ENCODE measurements at places on chromosomes 16 and 17. TPM values are rescaled to one million over a fixed set of nuclear protein-coding genes. Genes with fewer than 3 reads are reported as not detected.

CCDC154 gene
- total RNA-seq: 0.13 TPM

KRTAP16-1 gene
- total RNA-seq: not detected

PIMREG gene
- 24.3 TPM for total RNA-seq

DRC3 gene
- total RNA-seq: 1.1 TPM

MYO1D gene
- total RNA-seq: 49.0 TPM

GSG1L gene
- total RNA-seq: not detected

CRYBA1 gene
- total RNA-seq: not detected

TMEM88 gene
- 5.8 TPM for total RNA-seq

GRCh38 chr16:2867661-2867986, 9.7 kb upstream of the PRSS22 start:
- DNase-seq: no peak

DNA sequence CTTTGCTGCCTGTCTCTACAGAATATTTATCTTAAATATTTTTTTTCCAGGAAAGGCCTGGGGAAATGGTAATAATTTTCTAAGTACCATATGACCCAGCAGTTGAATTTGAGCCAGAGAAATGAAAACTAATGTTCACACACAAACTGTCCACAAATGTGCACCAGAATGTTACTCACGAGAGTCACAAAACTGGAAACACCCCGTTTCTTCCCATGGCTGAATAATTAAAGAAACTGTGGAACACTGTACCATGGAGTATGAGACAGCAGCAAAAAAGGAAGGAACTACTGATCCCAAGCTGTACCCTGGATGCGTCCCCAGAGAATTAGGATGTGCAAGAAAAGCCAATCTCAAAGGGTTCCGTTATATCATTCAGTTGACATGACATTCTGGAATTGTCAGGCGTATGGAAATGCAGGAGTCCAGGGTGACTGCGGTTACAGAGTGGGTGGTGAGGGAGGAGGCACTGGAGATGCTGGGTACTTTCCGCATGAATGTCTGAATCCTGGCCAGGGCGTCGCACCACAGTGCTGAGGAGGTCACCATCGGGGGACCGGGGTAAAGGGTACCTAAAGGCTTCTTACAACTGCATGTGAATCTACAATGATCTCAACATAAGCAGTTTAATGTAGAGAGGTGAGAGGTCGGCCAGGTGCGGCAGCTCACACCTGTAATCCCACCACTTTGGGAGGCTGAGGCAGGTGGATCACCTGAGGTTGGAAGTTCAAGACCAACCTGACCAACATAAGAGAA, 34.5 kb downstream of the USP22 start:
- no peak for DNase-seq

- no peak for DNase-seq
Measured at GRCh38 chr16:74045513-74045912, 251.1 kb upstream of the PSMD7 start.

DNA sequence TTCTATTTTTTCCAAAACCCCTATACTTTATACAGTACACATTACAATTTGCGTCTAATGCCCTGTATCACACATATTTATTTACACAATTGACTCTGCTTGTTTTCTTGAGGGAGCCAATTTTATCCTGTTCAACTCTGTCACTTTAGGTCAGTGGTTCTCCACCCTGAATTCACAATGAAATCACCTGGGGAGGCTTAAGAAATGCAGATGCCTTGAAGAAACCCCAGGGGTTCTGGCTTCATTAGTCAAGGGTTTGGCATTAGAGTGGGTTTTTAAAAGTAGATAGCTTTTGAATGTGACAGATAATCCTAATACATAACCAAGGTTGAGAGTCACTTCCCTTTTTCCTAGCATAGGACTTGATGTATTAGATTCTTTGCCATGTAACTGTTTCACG, 398.6 kb upstream of the ERCC4 start:
- no peak for DNase-seq

DNA sequence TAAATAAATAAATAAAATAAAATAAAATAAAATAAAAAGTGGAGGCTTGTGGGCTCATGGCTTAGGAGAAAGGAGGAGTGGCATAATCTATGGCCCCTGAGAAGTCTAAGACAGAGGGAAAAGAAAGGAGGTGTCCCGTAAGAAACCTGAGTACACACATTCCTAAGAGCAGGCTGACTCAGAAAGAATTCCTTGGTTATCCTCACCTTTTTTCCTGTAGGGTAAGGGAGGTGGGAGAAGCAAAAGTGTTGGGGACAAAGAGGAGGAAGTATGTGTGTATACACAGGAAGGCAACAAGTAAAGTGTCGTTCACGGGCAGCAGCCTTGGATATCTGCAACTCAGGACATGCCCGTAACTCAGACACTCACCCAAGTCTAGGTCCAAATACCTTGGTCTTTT, 29.3 kb downstream of the MARF1 start:
- DNase-seq: no peak

DNA sequence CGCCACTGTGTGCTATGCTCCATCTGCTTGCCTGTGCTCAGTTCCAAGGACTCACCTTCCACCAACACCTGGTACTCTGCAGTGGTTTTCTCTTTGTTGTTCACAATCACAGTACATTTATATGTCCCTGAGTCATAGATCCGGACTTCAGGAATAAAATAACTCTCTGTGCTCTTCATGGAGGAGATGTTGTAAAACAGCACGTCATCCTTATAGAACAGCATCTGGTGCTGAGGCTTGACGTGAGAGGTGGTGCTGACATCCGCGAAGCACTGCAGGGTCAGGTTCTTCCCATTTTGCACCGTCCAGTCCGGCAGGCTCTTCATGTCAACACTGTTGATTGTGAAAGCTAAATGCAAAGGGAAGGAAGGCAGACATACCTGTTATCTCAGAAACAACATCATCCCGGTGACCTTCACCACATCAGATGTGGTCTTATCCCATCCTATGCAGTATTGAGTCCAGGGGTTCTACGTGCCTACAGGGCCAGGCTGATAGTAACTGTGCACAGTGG, 12.8 kb downstream of the PECAM1 start:
- no peak for DNase-seq

DNA sequence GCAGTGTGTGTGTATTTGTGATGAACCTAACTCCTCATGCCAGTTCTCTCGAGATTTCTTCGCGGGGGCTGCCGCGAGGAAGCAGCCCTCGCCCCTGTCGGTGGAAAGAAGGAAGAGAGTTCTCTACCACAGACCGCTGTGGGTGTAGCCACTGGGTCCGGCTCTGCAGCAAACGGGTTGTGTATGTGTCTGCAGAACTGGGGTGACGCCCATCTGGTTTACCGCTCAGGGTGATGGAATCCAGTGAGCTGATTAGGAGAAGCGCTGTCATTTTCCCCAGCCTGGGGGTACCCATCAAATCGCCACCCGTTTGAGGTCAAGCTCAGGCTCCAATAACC, 7.7 kb downstream of the CORO6 start:
- DNase-seq: no peak

DNA sequence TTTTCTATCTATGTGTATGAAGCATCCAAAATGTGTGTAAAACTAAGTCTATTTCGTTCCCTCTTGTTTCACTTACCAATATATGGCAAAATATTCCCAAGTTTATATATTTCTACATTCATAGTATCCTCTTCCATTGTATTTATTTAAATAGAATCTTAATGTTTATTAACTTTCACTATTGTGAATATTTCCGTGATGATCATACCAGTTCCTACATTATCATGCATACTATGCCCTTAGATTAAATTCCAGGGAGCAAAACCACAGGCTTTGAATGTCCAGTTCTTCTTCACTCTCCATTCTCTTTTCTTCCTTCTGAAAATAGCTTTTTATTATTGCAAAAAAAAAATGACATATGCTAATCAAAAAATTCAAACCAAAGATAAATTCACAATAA, 4.0 kb downstream of the MAP2K6 start:
- no peak for DNase-seq

DNA sequence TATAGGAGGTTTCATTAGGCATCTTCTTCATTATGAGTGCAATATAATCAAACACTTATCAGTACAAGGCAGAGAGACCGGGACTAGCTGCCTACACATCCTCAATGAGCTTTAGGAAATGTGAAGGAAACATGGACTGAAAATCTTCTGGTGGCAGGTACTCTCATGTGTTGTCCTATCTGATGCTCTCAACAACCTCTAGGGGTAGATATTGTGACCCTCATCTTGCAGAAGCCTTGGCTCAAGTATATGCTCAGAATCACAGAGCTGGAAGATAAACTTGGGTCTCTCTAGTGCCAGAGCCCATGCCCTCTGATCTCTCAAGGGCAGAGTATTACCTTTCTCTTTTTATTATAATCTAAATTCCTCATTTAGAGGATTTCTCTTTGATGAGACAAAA, 181.6 kb upstream of the C17orf78 start:
- DNase-seq: no peak

DNA sequence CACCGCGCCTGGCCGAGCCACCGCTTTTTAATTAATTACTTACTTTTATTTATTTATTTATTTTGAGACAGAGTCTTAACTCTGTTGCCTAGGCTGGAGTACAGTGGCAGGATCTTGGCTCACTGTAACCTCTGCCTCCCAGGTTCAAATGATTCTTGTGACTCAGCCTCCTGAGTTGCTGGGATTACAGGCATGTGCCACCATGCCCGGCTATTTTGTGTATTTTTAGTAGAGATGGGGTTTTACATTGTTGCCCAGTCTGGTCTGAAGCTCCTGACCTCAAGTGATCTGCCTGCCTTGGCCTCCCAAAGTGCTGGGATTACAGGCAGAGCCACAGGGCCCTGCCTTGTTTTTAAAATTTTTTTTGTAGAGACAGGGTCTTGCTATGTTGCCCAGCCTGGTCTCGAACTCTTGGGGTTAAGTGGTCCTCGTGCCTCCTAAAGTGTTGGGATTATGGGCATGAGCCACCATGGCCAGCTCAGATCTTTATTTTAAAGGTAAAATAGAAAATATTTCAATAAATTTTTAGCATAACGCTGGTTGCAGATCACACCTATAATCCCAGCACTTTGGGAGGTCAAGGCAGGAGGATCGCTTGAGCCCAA, 18.3 kb upstream of the NUDT16L1 start:
- no peak for DNase-seq

DNA sequence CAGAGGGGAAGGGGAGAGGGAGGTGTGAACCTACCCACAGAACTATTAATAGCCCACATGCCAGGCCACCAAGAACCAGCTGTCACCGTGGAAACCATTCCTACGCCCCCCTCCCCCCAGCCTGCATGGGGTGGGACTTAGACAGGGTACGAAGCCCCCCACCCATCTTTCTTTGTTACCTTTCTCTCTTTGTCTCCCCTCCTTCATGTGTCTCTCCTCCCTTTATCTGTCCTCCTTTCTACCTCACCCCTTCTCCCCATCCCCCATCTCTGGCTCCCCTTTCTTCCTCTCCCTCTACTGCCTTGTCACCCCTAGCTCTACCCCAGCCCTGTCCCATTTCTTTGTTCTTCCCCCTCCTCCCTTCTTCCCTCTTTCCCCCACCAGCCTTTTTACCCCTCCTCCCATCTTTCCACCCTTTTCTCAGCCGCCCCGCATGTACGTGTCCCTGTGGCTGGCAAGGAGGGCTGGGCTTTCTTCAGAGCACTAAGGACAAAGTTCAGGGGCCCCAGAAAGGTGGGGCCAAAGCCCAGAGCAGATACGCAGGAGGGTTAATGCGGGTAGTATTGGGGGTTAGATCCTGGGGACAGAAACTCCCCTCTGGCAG, 8.0 kb downstream of the THRA start:
- no peak for DNase-seq

DNA sequence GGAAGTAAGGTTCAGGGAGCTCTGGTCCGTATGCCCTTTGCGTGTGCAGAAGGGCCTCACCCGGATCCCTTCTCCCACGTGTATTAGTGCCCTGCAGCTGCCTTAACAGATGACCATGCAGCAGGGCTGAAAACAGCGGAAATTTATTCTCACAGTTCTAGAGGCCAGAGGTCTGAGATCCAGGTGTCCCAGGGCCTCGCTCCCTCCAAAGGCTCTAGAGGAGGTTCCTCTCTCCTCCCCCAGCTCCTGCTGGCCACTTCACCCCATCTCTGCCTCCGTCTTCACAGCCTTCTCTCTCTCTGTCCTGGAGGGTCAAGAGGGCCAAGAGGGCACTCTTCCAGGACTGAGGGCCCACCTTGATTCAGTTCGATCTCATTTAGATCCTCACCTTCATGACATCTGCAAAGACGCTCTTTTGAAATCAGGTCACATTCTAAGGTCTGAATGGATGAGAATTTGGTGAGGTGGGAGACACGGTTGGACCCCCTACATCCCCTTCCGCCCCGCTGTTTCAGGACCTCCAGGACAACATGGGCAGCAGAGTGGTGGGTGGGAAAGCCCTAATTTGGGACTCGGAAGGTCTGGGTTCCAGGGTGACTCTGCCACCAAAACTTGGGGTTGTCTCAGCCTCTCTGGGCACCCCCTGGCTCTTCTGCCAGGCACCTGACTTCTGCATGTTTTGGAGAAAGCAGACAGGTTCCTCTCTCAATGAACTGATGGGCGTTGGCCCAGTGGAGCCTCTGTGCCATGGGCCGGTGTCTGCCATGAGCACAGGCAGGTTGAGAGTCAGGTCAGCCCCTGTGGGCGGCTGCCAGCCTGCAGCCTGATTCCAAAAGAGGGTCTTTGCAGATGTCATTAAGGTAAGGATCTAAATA, 361.2 kb downstream of the SEC14L1 start:
- no peak for DNase-seq

DNA sequence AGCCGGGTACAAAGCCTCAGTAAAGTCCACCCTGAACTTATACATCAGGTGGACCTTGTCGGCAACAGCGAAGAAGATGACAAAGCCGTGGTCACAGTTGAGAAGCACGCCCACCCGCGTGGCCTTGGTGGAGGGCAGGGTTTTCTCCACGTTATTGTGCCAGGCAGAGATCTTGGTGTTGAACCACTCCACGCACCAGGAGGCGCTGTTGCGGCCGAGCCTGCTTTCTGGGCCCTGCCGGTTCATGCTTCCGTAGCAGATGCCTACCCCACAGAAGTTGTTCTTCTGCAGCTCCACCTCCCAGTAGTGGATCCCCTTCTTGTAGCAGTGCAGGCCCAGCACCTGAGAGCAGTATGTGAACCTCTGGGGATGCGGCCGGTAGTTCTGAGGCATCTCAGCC, 22.1 kb downstream of the TRIM25 start:
- no peak for DNase-seq

- DNase-seq: peak; percentile 57
Measured at GRCh38 chr17:27294689-27295630, 1.0 kb downstream of the WSB1 start.

GRCh38 chr17:63993368-63993985, 4.7 kb upstream of the PRR29 start:
- no peak for DNase-seq

DNA sequence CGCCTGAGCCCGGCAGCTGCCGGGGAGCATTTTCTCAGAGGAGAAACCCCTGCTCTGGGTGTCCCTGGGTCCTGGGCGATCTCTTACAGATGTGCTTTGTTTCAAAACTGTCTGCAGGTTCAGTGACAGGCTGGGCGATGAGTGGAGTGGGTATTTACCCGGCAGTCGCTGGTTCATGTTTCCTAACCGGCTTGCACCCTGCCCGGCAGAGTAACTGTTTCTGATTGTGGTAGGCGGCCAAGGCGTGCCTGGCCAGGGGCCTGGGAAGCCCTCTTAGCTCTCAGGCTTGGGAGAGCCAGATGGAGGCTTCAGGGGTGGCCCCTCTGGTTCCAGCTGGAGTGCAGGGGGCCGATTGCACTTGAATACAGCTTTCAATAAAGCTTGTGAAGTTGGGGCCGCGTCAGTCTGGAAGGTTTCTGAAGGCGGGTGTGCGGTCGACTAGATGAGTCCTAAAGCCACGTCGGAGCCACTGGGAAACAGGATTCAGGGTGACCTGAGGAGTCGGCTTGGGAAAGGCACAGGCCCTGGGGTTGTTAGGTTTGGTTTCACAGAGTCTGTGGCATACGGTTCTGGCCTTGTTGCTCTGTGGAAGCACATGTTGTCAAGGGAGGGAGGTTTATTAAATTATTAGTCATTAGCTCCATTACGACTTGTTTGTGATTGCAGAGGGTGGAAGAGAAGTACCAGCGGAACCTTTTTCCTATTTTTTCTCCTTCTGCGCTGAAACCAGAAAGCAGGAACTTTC, 1.4 kb downstream of the BAIAP2 start:
- DNase-seq: no peak

Data from pulmonary artery endothelial cell (primary cell).